Stimulated activated memory B cell treated with anti-CD40 and anti-IgM and Interleukin-4, amounts not matched to agents 10 μg/mL and 1 μg/mL and 100 μg/mL, for 72 hours (primary cell): ENCODE measurements at places on chromosomes 7 and 10.

- H3K4me1 ChIP-seq = peaks cover 24% of the 10 kb centered on the region
- H3K36me3 ChIP-seq = peaks cover 73% of the 10 kb centered on the region
- H3K27ac ChIP-seq = no peak overlapping the region
- H3K4me3 ChIP-seq = no peak overlapping the region
- ATAC-seq = no peak
These were observed 357.1 kb upstream of the AOAH start for GRCh38 chr7:37081436-37081835.

DNA sequence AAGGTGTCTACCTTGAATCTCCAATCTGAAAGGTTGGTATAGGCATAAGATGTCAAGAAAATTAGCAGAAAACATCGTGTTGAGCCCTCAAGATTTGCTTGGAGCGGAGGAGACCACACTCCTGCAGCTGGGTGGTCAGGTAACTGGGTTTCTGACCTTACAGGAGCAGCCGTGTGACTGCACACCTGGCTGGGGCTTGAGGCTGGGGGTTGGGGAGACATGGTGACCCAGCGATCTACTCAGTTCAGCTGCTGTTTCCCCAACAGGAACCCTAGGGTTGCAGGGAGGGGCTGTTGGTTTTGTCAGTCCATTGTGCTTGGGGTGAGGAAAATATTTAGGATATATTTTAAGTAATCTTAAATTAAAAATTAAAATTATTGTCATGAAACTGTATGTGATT, 147.0 kb upstream of the ZNF32 start:
- H3K27me3 ChIP-seq = peaks cover 17% of the 10 kb centered on the region
- H3K27ac ChIP-seq = no peak overlapping the region
- no peaks in the 10 kb centered on the region for H3K36me3 ChIP-seq
- ATAC-seq = no peak

DNA sequence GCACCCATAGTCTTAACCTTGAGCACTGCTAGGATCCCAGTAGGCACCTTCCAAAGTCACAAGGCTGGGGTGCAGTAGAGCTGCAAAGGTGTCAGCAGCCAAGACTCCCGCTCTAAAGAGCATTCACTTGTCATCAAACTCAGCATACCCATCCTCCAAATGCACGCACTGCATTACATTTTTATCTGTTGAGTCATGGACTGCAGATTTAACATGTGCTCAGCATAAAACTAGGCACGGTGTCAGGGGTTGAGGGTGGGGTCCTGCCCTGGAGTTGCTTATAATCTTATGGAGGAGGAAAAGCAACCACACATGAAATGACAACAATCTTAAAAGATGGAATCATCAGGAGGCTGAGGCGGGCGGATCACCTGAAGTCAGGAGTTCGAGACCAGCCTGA, 102.6 kb downstream of the PARP12 start:
- H3K36me3 ChIP-seq = peaks cover 29% of the 10 kb centered on the region
- no peaks in the 10 kb centered on the region for H3K27me3 ChIP-seq
- H3K27ac ChIP-seq = peak overlapping the region; percentile 27
- H3K4me1 ChIP-seq = peaks cover 12% of the 10 kb centered on the region

DNA sequence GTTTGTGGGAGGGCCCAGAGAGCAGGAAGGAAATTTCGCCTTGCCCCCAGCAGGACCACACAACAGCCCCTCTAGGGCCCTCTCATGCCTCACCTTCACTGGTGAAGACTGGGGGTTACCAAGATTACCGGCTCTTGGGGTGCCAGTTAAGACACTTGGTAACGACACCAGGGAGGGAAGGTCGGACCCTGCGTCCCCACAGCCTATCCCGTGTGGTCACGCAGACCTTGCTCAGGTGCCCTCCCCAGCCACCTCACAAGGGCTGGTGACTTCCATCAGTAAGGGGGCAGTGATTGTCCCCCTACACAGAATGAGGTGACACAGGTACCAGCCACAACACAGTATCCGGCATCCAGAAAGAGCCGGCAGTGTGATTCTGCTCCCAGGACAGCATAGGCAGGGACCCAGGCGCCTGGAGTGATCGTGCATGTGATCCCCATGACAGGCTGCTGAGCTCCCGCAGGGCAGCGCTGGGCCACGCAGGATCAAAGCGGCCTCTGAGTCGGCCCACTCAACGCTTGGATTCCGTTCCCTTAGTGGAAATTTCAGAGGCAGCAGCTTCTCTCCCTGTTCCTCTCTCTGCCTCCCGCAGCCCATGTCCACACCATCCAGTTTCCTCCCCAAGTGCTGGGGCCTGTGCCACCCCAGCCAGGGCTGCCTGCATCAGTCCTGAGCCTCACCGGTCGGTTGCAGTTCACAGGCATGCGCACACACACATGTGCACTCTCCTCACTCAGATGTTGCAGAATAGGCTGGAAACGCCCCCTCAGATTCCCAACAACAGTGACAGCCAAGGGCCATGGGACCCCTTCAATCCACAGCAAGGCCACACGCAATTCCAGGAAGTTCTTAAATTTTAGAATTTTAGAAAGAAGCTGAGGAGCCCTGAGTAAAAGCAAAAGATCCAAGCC, 35.8 kb downstream of the CAMK2B start:
- no peak overlapping the region for H3K27ac ChIP-seq
- no peaks in the 10 kb centered on the region for H3K36me3 ChIP-seq
- H3K4me1 ChIP-seq = peaks cover 14% of the 10 kb centered on the region
- peaks cover 39% of the 10 kb centered on the region for H3K27me3 ChIP-seq
- H3K4me3 ChIP-seq = no peak overlapping the region

GRCh38 chr7:1809601-1810258, 139.7 kb downstream of the ELFN1 start:
- no peak overlapping the region for H3K27ac ChIP-seq
- H3K4me1 ChIP-seq = no peaks in the 10 kb centered on the region
- ATAC-seq = no peak
- H3K27me3 ChIP-seq = peaks cover 13% of the 10 kb centered on the region
- no peak overlapping the region for H3K4me3 ChIP-seq

DNA sequence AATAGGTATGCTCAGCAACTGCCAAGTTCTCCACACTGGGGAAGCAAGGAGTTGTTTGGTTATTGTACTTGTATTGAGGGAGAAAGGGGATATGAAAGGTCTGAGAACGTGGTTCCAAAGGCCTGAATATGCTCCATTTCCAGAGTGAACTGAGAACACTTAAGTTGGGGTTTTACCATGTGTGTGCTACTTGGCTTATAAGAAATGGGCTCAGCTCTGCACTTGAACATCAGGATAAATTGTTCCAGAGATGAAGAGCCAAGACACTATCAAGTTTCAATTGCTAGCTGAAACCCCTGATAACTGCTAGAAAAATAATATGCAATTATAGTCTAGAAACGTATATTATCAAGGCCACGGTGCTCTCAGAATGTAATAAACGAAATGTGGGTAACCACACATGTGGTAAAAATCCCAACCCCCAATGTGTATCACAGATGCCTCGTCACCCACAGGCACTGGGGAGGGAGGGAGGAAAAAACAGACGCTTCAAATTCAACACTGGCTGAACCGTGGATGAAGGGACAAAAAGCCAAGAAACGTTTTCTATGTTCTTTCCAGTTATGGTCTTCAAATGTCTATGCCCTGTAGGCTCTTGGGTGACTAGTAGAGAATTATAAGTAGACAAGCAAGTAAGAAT, 16.3 kb downstream of the ELMO1 start:
- no peak overlapping the region for H3K27ac ChIP-seq
- no peak for ATAC-seq
- H3K4me3 ChIP-seq = no peak overlapping the region
- peaks cover 11% of the 10 kb centered on the region for H3K36me3 ChIP-seq
- peaks cover 66% of the 10 kb centered on the region for H3K4me1 ChIP-seq

DNA sequence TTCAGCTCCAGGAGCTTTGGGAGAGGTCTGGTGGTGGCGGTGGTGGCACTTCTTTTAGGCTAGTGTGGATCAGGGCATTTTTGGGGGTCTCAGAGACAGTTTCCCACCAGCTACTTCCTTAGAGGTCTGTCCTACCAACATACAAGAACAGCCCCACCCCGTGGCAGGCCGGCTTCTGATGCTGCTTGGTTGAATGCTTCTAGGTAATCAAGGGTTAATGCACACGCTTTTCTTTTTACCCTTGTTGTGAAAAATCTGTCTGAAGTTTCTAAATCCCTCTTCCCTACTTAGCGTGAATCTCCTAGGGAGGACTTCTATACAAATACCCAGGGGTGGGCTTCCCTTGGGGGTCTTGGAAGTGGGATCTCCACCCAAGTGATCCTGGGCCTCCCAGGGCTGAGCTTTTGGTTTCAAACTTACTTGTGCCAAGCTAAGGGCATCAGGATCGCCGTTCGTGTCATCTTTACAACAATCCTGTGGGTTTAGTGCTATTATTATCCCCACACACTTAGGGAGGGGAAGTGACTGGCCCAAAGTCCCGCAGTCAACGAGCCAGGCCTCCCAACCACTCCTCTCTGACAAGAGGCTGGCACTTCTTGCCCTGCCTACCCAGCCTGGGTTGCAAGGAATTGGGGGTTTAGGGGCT, 1.7 kb downstream of the SH2B2 start:
- peak overlapping the region; percentile 80 for H3K27ac ChIP-seq
- no peaks in the 10 kb centered on the region for H3K27me3 ChIP-seq
- H3K4me1 ChIP-seq = peaks cover 71% of the 10 kb centered on the region
- no peaks in the 10 kb centered on the region for H3K36me3 ChIP-seq
- ATAC-seq = no peak
- H3K4me3 ChIP-seq = peak overlapping the region; percentile 74

DNA sequence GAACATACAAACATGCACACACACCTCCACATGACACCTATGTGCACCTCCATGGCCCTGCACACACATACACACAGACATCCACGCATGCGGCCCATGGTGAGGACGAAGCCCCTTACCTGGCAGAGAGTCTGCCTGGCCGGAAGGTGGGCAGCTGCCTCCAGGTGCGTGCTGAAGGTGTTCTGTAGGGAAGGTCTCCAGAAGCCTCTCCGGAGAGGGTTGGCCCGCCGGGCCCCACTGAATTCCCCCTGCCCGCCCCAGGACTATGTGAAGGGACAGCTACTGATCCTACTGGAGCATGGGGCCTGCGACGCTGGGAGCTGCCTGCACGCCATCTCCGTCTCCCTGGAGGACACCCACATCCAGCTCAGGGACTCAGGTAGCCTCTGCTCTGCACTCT, 8.5 kb upstream of the ZNF467 start:
- H3K4me1 ChIP-seq = peaks cover 9% of the 10 kb centered on the region
- H3K27ac ChIP-seq = no peak overlapping the region

GRCh38 chr7:32515890-32516550, 20.7 kb downstream of the AVL9 start:
- peak overlapping the region; percentile 79 for H3K27ac ChIP-seq
- peak overlapping the region; percentile 40 for H3K4me3 ChIP-seq
- no peaks in the 10 kb centered on the region for H3K27me3 ChIP-seq
- peak; percentile 80 for ATAC-seq

- H3K27ac ChIP-seq = no peak overlapping the region
- H3K4me1 ChIP-seq = no peaks in the 10 kb centered on the region
- H3K36me3 ChIP-seq = no peaks in the 10 kb centered on the region
- ATAC-seq = no peak
- peaks cover 11% of the 10 kb centered on the region for H3K27me3 ChIP-seq
These were observed 61.5 kb downstream of the C10orf120 start for GRCh38 chr10:122638106-122638505.

DNA sequence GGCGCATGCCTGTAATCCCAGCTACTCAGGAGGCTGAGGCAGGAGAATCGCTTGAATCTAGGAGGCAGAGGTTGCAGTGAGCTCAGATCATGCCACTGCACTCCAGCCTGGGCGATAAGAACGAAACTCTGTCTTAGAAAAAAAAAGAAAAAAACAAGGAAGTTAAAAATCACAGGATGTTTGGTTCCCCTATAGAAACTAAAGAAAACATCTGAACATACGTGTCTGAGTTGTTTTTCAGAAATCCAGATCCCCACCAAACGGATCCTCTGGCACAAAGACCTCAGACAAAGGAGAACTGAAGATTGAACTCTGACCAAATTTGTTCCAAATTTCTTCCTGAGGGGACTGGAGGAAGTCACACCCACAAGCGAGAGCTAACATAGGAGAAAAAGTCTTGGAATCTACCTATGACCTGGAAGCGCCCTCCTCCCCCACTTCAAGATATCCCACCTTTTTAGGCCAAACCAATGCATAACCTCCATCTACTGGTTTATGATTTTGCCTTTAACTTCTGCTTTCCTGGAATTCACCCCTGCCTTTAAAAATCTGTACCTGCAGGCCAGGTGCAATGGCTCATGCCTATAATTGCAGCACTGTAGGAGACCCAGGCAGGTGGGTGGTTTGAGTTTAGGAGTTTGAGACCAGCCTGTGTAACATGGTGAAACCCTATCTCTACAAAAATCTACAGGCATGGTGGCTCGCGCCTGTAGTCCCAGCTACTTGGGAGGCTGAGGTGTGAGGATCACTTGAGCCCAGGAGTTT, 19.7 kb upstream of the SIRT1 start:
- peak; percentile 59 for ATAC-seq
- H3K36me3 ChIP-seq = no peaks in the 10 kb centered on the region
- no peaks in the 10 kb centered on the region for H3K27me3 ChIP-seq
- peaks cover 26% of the 10 kb centered on the region for H3K4me1 ChIP-seq
- H3K27ac ChIP-seq = peak overlapping the region; percentile 57
- H3K4me3 ChIP-seq = no peak overlapping the region

- no peak overlapping the region for H3K27ac ChIP-seq
- no peaks in the 10 kb centered on the region for H3K27me3 ChIP-seq
- no peaks in the 10 kb centered on the region for H3K36me3 ChIP-seq
These were observed 166.4 kb upstream of the ADO start for GRCh38 chr10:62638062-62638477.

- no peak overlapping the region for H3K4me3 ChIP-seq
- no peak overlapping the region for H3K27ac ChIP-seq
- H3K27me3 ChIP-seq = peaks cover 68% of the 10 kb centered on the region
- ATAC-seq = no peak
- H3K36me3 ChIP-seq = peaks cover 11% of the 10 kb centered on the region
- peaks cover 20% of the 10 kb centered on the region for H3K4me1 ChIP-seq
These were observed 2.7 kb downstream of the NOS3 start for GRCh38 chr7:150993511-150993910.

GRCh38 chr10:19498393-19499290, 317.6 kb upstream of the PLXDC2 start:
- no peaks in the 10 kb centered on the region for H3K27me3 ChIP-seq
- no peaks in the 10 kb centered on the region for H3K4me1 ChIP-seq
- H3K36me3 ChIP-seq = no peaks in the 10 kb centered on the region

DNA sequence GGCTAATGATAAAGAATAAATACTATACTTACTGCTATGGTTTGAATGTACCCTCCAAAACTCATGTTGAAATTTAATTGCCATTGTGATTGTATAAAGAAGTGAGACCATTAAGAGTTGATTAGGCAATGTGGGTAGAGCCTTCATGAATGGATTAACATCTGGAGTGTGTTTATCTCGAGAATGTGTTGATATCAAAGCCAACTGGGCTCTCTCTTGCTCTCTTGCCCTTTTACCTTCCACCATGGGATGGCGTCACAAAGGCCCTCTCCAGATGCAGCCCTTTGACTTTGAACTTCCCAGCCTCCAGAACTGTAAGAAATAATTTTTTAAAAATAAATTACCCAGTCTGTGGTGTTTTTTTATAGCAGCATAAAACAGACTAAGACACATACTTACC, 50.1 kb upstream of the GHITM start:
- no peak overlapping the region for H3K4me3 ChIP-seq
- ATAC-seq = no peak
- H3K36me3 ChIP-seq = no peaks in the 10 kb centered on the region
- no peaks in the 10 kb centered on the region for H3K4me1 ChIP-seq
- H3K27ac ChIP-seq = no peak overlapping the region
- peaks cover 31% of the 10 kb centered on the region for H3K27me3 ChIP-seq

GRCh38 chr7:46156086-46156485, 235.0 kb upstream of the IGFBP3 start:
- ATAC-seq = no peak
- no peak overlapping the region for H3K4me3 ChIP-seq
- H3K27ac ChIP-seq = no peak overlapping the region
- no peaks in the 10 kb centered on the region for H3K27me3 ChIP-seq
- no peaks in the 10 kb centered on the region for H3K36me3 ChIP-seq
- H3K4me1 ChIP-seq = no peaks in the 10 kb centered on the region

- no peak overlapping the region for H3K4me3 ChIP-seq
- ATAC-seq = no peak
- H3K36me3 ChIP-seq = no peaks in the 10 kb centered on the region
These were observed 4.1 kb upstream of the RNF148 start for GRCh38 chr7:122706836-122707235.
